ENCODE measurements at places on chromosomes 2 and 18.
A peak's percentile ranks its signal among the peaks of the same experiment; 100 is the strongest.

GRCh38 chr18:3356614-3357013, 93.4 kb upstream of the TGIF1 start:
- no peak for DNase-seq

DNA sequence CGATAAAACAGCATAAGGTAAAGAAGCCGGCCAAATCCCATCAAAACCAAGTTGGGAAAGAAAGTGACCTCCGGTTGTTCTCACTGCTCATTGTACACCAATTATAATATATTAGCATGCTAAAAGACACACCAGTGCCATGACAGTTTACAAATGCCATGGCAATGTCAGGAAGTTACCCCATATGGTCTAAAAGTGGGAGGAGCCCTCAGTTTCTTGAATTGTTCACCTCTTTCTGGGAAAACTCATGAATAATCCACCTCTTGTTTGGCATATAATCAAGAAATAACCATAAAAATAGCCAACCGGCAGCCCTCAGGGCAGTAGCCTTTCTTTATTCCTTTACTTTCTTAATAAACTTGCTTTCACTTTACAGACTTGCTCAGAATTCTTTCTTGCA, 544.9 kb upstream of the SETBP1 start:
- DNase-seq, result no peak

DNA sequence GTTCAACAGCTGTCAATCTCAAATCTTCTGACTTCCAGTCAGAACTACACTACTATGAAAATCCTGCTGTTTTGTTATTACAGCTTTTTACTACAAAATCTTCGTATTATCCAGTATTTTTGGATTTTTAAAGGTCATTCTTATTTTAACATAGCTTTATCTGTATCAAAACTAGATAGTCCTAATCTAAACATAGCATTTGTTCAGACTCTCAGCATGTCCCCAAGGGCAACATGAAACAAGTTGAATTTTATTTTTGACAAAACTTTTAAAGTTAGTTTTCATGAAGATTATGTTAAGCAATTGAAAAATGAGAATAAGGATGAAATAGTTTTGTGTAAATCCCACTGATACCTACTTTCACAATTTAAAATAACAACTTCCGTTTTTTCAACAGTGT, 48.1 kb downstream of the PDE1A start:
- DNase-seq, result no peak

- no peak for DNase-seq
Observed at GRCh38 chr2:227513113-227513512, 41.2 kb downstream of the AGFG1 start.

GRCh38 chr2:203739351-203739750, 32.9 kb downstream of the CD28 start:
- no peak for DNase-seq

DNA sequence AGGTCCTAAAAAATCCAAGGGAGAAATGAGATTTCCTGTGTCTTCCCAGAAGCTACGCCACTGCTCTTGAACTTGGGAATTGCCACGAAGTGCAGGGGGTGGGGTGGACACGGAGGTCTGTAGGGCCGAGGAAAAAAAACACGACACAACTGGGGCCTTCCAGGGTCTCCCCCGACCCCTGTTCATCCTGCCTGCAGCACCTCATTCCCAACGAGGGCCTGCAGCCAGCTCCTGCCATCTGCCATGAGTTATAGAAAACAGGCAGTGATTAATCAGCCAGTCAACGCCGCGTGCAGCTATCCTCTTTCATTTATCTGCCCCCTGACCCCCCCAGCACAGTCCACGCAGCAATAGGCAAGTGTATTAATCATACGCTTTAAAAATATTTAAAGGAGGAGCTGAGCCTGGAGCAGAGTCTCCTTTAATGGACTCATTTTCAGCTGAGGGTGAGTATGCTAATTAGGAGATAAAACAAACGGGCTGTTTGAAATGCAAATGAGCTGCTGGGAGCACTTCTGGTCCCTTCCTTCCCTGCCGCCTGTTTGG, 209.9 kb downstream of the TFCP2L1 start:
- DNase-seq, result peak; percentile 95

- peak; percentile 54 for DNase-seq
Observed at GRCh38 chr18:59455728-59456276, 96.7 kb upstream of the LMAN1 start.

GRCh38 chr2:59693231-59693959, 860.1 kb downstream of the BCL11A start:
- DNase-seq, result no peak

DNA sequence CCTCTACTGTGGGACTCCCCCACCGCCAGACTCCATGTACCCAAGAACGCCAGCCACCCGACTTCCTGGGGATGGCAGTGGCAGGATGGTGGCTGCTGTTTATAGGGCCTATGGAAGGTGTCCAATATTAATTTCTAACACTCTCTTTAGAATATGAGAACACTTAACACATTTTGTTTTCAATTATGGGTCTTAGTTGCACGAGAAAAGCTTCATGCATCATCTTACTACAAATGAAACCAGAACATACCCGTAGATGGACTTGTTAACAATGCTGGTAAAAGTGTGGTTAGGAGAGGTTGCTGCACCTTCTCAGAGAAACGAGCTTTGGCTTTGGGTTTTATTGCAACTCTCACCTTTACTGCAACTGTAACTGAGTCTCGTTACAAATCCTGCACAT, 335.6 kb upstream of the ID2 start:
- DNase-seq, result no peak

- DNase-seq, result no peak
Observed at GRCh38 chr2:36717603-36718266, 21.2 kb downstream of the VIT start.

GRCh38 chr2:33298233-33298632, 178.2 kb upstream of the RASGRP3 start:
- no peak for DNase-seq

- peak; percentile 60 for DNase-seq
Observed at GRCh38 chr2:47655563-47655880, 127.4 kb upstream of the MSH6 start.

DNA sequence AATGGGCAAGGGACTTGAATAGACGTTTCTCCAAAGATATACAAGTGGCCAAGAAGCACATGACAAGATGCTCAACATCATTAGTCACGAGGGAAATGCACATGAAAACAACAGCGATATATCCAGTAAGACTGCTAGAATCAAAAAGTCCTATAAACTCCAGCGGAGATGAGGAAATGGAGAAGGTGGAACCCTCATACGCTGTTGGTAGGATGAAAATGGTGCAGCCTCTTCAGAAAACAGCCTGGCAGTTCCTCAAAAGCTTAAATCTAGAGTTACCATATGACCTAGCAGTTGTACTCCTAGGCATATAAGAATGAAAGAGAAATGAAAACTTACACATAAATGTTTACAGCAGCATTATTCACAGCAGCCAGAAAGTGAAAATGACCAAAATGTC, 48.1 kb downstream of the HPCAL1 start:
- DNase-seq, result no peak

DNA sequence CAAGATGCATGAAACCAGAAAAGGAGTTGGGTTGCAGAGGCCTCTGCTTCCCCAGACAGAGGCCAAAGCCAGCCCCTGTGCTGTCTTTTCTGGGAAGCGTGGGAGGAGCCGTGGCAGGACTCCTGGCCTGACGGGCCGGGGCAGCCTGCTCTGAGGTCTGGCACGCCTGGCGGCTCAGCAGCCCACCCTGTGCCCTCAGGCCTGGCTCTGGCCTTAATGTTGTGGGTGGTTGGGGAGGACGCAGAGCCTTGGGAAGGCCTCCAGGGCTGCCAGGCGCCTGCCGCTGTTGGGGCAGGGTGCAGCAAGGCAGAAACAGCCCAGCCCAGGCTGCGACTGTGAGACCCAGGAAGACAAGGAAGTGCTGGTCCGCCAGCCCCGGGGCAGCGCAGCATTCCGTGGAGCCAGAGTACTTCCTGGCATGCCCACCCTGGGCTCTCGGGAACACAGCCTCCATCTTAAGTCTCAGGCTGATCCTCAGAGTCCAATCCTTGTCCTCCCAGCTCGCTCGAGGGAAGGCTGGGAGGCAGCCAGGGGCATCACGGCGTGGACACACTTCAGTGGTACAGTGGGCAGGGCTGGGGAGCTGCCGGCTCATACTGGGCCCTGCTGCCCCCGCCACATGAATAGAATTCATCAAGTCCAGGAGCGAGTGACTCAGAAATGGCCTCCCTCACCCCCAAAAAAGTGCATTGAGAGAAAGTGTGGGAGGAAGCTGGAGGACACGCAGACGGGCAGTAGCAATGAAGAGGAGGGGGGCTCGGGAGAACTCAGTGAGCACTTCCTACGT, 72.6 kb downstream of the EMX1 start:
- no peak for DNase-seq

GRCh38 chr2:153557714-153558113, 79.2 kb upstream of the RPRM start:
- no peak for DNase-seq

DNA sequence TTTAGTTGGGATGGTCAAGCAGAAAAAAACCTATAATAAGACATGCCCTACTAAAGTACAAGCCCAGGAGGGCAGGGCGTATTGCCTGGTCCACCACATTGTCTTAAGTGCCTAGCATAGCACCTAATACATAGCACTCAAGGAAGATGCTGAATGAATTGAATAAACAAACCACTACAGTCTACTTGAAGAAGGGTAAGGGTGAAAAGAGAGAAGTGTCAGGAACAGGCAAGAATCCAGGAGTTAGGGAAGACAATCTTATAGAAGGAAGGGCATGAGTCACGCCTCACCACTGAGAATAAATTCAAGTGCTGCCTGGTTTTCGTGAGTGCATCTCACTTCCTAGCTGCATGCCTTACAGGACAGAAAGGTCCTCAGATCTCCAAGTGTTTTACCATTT, 13.9 kb downstream of the SLC19A3 start:
- DNase-seq, result no peak

DNA sequence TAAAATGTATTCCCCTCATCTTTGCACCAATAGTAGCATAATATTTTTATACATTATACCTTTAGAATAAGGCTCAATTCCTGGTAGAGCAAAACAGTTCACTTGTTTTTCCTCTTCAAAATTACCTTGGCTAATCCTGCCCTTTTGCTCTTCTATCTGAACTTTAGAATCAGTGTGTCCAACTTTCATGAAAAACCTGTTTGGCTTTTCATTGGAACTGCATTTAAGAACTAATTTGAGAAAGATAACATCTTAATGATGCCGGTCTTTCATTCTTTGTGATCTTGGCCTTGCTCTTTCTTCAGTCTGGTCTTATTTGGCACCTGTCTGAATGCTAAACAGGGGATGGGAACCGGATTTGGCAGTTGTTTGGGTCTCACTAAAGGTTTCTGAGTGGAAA, 112.9 kb upstream of the CD302 start:
- DNase-seq, result no peak

GRCh38 chr2:209387389-209387788, 36.5 kb upstream of the MAP2 start:
- no peak for DNase-seq
